ENCODE measurements at places on chromosomes 11 and 22. TPM values are rescaled to one million over a fixed set of nuclear protein-coding genes. Genes with fewer than 3 reads are reported as not detected.

OR8K1 gene
- total RNA-seq, result not detected

OR51E1 gene
- 0.22 TPM for total RNA-seq

ZPR1 gene
- total RNA-seq, result 38.8 TPM

OR4D9 gene
- not detected for total RNA-seq

Measured in chondrocyte (in vitro differentiated cells).